ENCODE measurements at places on chromosomes 5 and 9. TPM values are rescaled to one million over a fixed set of nuclear protein-coding genes. Genes with fewer than 3 reads are reported as not detected.

The RBM22 gene
- 20.1 TPM for total RNA-seq

The TNFSF15 gene
- 7.3 TPM for total RNA-seq

The RANBP3L gene
- total RNA-seq = not detected

The SHLD3 gene
- total RNA-seq = 8.1 TPM

The CDC25C gene
- total RNA-seq = 9.0 TPM
